CD8-positive, alpha-beta memory T cell (primary cell): ENCODE measurements at places on chromosomes 11 and 22. TPM values are rescaled to one million over a fixed set of nuclear protein-coding genes. Genes with fewer than 3 reads are reported as not detected.

- DNase-seq: peak; percentile 60
- no peaks in the 10 kb centered on the region for H3K36me3 ChIP-seq
- peak overlapping the region; percentile 2 for H3K4me3 ChIP-seq
- no peaks in the 10 kb centered on the region for H3K27me3 ChIP-seq
- H3K27ac ChIP-seq: no peak overlapping the region
- H3K4me1 ChIP-seq: peaks cover 38% of the 10 kb centered on the region
These were observed 23.4 kb downstream of the ARFGAP2 start for GRCh38 chr11:47152953-47153950.

GRCh38 chr11:69259096-69259495, 34.9 kb upstream of the MYEOV start:
- H3K36me3 ChIP-seq: no peaks in the 10 kb centered on the region
- no peak overlapping the region for H3K4me3 ChIP-seq
- H3K27ac ChIP-seq: no peak overlapping the region
- no peaks in the 10 kb centered on the region for H3K4me1 ChIP-seq
- H3K27me3 ChIP-seq: no peaks in the 10 kb centered on the region

Gene VPS37C
- polyA plus RNA-seq: 1.3 TPM

- DNase-seq: no peak
- no peak overlapping the region for H3K27ac ChIP-seq
- H3K36me3 ChIP-seq: no peaks in the 10 kb centered on the region
- H3K27me3 ChIP-seq: no peaks in the 10 kb centered on the region
- no peaks in the 10 kb centered on the region for H3K4me1 ChIP-seq
These were observed 65.2 kb downstream of the MPPED1 start for GRCh38 chr22:43476751-43477725.

- no peak for DNase-seq
- H3K27me3 ChIP-seq: no peaks in the 10 kb centered on the region
- H3K36me3 ChIP-seq: no peaks in the 10 kb centered on the region
- no peak overlapping the region for H3K27ac ChIP-seq
- no peaks in the 10 kb centered on the region for H3K4me1 ChIP-seq
These were observed 66.9 kb downstream of the OTOG start for GRCh38 chr11:17613983-17614382.

- H3K36me3 ChIP-seq: no peaks in the 10 kb centered on the region
- H3K4me1 ChIP-seq: peaks cover 51% of the 10 kb centered on the region
- H3K27me3 ChIP-seq: no peaks in the 10 kb centered on the region
- peak within 1 kb of the TSS; percentile 86 for H3K4me3 ChIP-seq
- H3K27ac ChIP-seq: peak within 1 kb of the TSS; percentile 67
These were observed at the start of gene TBC1D10A for GRCh38 chr22:30326706-30327362. Gene TBC1D10A, minus strand, starts transcription at chr22:30326941. Its CDS starts 60 bp downstream, at chr22:30326881.

Gene PLEKHA7
- 4.1 TPM for polyA plus RNA-seq

DNA sequence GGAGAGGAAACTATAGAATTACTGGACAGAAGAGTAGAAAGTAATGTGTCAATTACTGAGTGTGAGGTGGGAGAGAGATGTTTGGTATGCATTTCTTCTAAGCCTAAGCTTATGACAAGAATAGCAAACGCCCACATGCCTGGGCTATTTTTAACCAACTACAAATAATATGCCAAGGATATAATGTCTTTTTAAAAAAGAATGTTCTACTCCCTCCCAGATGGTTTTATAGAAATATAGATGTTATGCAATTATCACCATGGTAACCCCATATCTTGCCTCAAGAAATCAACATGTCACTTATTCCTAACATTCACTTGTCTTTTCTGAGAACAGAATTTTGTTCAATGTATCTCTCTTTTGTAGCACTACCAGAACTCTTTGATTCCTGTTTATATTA, 996.7 kb upstream of the CHORDC1 start:
- no peaks in the 10 kb centered on the region for H3K27me3 ChIP-seq
- DNase-seq: no peak
- H3K4me3 ChIP-seq: no peak overlapping the region
- H3K4me1 ChIP-seq: no peaks in the 10 kb centered on the region
- no peak overlapping the region for H3K27ac ChIP-seq
- H3K36me3 ChIP-seq: no peaks in the 10 kb centered on the region

- no peaks in the 10 kb centered on the region for H3K36me3 ChIP-seq
- no peak overlapping the region for H3K4me3 ChIP-seq
- H3K4me1 ChIP-seq: no peaks in the 10 kb centered on the region
- DNase-seq: no peak
- H3K27me3 ChIP-seq: no peaks in the 10 kb centered on the region
These were observed 35.4 kb downstream of the FAM83F start for GRCh38 chr22:40030026-40030757.

- H3K27ac ChIP-seq: no peak overlapping the region
- no peaks in the 10 kb centered on the region for H3K4me1 ChIP-seq
- no peak overlapping the region for H3K4me3 ChIP-seq
- no peak for DNase-seq
- H3K36me3 ChIP-seq: no peaks in the 10 kb centered on the region
- no peaks in the 10 kb centered on the region for H3K27me3 ChIP-seq
These were observed 14.8 kb upstream of the RBM4B start for GRCh38 chr11:66692446-66692845.

DNA sequence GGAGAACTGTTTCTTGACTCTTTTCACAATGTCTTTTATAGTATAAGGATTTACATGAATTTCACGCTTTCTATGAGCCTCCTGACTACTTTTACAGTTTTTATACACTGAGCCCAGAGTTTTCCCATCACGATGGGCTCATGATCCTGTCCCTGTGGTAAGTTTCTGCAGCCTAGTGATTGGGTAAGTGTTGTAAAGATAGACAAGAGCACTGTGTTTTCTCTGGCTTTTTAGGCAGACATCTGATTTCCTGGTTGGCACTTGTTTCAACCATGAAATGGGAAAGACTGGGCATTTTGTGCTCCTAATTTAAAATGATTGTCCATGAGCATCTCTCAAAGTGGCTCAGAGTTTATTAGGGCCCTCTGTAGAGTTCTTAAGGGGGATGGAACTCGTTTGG, 299.0 kb downstream of the FAT3 start:
- H3K4me3 ChIP-seq: no peak overlapping the region
- no peaks in the 10 kb centered on the region for H3K27me3 ChIP-seq
- H3K4me1 ChIP-seq: no peaks in the 10 kb centered on the region
- H3K27ac ChIP-seq: no peak overlapping the region

Gene DGCR8
- polyA plus RNA-seq: 10.6 TPM

Gene POLR3H
- 22.6 TPM for polyA plus RNA-seq

Gene ANGPTL5
- not detected for polyA plus RNA-seq

DNA sequence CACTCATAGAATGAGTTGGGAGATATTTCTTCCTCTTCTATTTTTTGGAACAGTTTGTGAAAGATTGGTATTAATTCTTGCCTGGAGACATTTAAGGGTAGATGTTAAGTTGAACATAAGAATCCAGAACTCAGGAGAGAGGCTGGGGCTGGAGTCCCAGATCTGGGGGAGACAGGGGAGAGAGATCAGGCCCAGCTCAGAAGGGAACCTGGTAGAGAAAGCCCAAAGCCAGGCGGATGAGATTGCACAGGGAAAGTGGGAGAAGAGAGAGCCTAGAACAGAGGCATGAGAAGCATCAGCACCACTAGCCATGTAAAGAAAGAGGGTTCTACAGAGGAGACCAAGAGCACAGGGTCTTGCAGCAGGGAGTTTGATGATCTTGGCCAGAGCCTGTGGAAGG, 13.0 kb upstream of the GNAZ start:
- peaks cover 7% of the 10 kb centered on the region for H3K27me3 ChIP-seq
- no peaks in the 10 kb centered on the region for H3K36me3 ChIP-seq
- DNase-seq: no peak
- no peaks in the 10 kb centered on the region for H3K4me1 ChIP-seq

- H3K4me3 ChIP-seq: no peak overlapping the region
- no peaks in the 10 kb centered on the region for H3K36me3 ChIP-seq
- no peaks in the 10 kb centered on the region for H3K27me3 ChIP-seq
- no peak overlapping the region for H3K27ac ChIP-seq
- H3K4me1 ChIP-seq: no peaks in the 10 kb centered on the region
These were observed 43.2 kb downstream of the PANX1 start for GRCh38 chr11:94171693-94172440.

GRCh38 chr22:49703505-49703904, 124.2 kb downstream of the BRD1 start:
- H3K4me3 ChIP-seq: no peak overlapping the region
- peak; percentile 20 for DNase-seq
- H3K27me3 ChIP-seq: peaks cover 3% of the 10 kb centered on the region
- no peak overlapping the region for H3K27ac ChIP-seq
- H3K36me3 ChIP-seq: no peaks in the 10 kb centered on the region
- peaks cover 6% of the 10 kb centered on the region for H3K4me1 ChIP-seq

Gene EED
- 23.6 TPM for polyA plus RNA-seq

Gene CALCA
- not detected for polyA plus RNA-seq

Gene MS4A15
- polyA plus RNA-seq: not detected

Gene SLC1A2
- polyA plus RNA-seq: 0.03 TPM

GRCh38 chr11:71204748-71205664, 47.4 kb downstream of the SHANK2 start:
- DNase-seq: no peak
- H3K27me3 ChIP-seq: no peaks in the 10 kb centered on the region
- no peak overlapping the region for H3K27ac ChIP-seq
- H3K4me1 ChIP-seq: no peaks in the 10 kb centered on the region

Gene UBQLN3
- not detected for polyA plus RNA-seq
